Activated CD4-positive, alpha-beta T cell treated with anti-CD3 and anti-CD28 coated beads, Interleukin-2, Interleukin-6, amounts not matched to agents 100 ng/mL and 50 ng/mL, durations not matched to agents 16 hours and 8 hours (primary cell): ENCODE measurements at places on chromosomes 2 and 18.

DNA sequence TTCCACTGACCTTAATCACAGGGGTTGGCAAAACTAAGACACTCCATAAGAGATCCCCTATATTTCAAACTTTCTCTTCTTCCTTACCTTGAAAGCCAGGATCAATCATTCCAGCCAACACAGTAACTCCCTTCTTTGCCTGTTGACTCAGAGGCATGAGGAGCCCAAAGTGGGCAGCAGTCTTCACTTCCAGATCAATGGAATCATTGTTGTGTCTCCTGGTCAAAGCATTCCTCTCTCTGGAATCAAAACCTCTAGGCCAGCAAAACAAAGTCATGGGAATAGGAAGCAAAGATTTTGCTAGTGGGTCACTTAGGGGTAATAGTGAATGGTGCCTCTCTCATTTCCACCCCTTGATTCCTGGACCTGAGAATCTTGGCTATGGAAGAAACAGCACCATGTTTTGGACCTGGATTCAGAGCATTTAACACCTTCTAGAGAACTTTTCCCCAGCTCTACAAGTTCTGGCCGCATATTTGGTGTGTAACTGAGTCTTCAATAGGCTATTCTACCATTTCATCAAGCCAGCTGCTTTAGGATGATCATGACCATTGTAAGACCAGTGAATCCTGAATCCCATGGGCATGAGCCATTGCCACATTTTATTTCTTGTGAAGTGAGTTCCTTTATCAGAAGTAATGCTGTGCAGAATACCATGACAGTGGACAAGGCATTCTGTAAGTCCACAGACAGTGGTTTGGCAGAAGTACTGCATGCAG, 65.7 kb upstream of the SERPINE2 start:
- no peak for DNase-seq

- no peak for DNase-seq
Observed at GRCh38 chr2:109437325-109438090, 176.3 kb downstream of the SEPTIN10 start.

DNA sequence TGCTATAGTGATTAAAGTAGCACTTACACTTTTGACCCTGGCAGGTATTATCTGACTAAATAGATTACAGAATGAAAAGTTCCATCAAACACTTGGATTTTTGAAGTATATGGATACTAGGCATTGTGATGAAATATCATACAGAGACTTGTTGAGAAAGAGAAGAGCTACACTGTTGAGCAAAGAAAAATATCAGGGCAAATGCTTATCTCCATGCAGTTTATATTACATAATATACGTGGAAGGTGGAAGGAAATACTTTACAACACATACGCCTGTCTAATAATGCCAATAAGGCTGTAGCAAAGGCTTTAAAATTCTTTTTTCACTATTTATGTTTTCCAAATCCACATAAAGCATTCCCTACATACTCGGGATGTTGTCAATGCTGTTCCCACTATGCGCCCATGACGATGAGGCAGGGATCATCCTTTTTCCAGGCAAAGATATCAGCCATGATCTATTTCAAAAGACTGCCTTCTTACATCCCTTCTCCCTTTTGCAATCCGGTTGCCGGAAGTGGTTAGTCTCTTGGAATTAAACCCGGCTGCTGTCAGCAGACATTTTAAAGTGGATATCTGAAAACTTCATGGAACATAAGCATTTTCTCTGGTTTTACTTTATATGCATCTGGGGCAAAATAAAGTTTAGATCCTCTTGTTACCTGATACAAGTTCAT, 92.6 kb upstream of the ITGA4 start:
- DNase-seq, result no peak

DNA sequence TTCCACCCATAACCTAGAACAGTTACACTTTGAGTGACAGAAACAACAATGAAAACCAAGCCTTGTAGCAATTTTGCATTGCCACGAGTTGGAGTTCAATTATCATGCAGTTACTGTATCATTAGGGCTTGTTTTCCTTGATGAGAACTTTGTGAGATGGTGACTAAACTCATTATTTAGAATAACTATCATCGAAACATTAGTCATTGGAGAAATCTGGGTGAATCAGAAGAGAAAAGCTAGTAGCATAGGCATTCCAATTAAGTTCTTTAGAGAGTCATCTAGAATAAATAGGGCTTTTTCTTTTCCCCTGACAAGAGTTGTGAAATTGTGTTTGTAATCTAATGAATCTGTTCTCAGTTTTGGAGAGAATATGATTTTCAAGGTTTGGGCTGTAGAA, 122.8 kb upstream of the DOCK10 start:
- DNase-seq, result no peak

DNA sequence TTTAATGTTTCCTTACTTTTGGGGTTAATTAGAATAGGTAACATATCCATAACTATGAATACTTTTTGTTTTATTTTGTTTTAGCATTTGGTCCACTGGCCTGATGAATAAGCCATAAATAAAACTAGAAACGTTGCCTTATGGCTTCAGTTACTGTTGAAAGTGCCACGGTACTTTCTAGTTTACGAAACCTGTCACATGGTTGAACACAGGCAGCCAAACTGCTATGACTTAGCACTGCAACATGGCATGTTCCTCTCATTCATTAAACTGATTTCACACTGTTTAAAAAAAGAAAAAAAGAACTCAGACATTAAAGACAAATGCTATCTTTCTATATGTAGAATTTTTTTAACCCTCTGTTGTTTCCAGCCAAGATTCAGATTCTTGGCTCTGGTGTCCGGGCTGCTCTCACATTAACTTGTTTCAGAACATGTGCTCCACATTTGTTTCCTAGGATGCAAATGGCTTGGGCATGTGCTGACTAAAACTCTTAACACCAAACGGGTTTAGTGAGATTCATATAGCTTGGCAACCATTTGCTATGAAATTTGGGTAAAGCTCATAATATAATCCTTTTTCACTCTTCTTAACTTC, 323.9 kb upstream of the RND3 start:
- DNase-seq, result no peak

DNA sequence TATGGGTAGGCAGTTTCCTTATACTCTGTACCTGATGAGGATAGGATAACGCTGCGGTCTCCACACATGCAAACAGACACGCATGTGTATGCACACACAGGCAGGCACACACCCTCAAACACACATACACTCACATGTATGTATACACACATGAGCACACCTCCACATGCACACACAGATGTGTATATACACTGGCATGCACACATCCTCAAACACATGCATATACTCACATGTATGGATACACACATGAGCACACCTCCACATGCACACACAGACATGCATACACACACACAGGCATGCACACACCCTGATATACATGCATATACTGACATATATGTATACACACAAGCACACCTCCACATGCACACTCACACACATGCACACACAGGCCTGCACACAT, 267.8 kb upstream of the HDAC4 start:
- DNase-seq, result no peak

- no peak for DNase-seq
Observed at GRCh38 chr2:237630216-237631000, 3.0 kb downstream of the LRRFIP1 start.

DNA sequence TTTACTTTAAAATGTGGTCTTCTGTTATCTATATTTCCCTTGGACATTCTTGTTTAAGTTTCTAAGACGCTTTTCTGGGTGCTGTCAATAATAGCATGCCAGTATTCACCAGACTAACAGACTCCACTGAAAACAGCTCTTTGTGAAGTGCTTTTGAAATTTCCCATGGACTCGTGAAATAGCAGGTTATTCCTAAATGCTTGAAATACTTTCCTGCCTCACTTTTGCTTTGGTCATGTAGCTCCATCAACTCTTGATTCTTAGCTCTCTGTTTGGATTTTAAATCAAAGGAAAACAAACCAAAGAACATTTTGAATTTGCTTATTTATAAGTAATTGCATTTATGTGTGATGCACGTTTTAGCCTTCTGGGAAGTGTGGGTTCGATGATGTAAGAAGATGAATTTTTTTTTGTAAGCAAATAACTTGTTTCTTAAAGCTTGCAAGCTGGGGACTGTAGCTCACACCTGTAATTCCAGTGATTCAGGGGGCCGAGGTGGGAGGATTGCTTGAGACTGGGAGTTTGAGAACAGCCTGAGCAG, 147.8 kb downstream of the WDSUB1 start:
- DNase-seq, result no peak

DNA sequence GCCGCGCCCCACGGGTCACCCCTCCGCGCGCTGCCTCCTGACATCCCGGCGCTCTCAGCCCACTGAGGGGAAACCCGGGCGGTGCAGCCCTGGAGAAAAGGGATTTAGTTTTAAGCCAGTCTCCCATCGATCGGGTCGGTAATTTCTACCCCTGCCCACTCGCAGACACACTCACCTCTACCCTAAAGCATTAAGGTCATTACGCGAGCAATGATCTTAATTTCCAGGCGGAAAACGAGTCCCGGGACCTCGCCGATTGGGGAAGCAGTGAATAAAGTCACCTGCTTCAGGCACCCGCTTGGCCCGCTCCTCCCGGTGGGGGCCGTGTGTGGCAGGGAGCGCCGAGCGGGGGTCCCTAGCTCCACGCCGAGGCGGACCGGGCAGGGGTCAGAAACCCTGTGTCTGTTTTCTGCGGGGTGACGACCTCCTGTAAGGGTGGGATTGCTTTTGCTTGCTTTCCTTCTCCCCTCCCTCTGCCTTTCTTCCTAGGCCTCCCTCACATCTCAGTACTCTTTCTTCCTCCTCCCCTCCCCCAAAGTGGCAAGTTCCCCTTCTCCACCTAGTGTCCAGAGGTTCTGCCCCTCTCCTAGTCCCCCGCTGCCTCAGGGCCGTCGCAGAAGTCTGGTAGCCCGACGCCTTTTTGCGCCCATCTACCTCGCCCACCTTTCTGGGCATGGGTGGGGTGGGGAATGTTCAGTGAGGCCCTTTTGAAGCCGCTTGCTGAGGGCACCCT, 142.6 kb downstream of the MEIS1 start:
- DNase-seq, result no peak

GRCh38 chr2:162221064-162221463, 22.2 kb downstream of the FAP start:
- peak; percentile 66 for DNase-seq
